Astrocyte of the hippocampus (primary cell): ENCODE measurements at places on chromosomes 12 and 14.
A peak's percentile ranks its signal among the peaks of the same experiment; 100 is the strongest.

GRCh38 chr12:130086248-130086647, 76.0 kb upstream of the FZD10 start:
- DNase-seq, result no peak

DNA sequence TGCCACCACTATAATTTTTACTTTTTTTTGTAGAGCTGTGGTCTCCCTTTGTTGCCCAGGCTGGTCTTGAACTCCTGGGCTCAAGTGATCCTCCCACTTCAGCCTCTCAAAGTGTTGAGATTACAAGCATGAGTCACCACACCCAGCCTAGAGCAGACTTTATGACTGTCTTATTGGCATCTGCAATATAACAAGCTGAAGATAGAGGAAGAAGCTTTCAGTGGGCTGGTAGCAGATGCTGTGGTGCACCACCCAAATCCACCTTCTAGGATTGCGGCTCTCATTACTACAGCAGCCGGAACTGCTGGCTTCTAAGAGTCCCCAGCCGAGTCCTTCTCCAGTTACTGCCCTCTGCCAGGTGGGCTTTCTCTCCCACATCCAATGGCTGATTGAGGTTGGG, 7.6 kb upstream of the STK38L start:
- DNase-seq, result no peak

- DNase-seq, result no peak
These were observed 857.8 kb downstream of the C12orf50 start for GRCh38 chr12:87171356-87171755.

DNA sequence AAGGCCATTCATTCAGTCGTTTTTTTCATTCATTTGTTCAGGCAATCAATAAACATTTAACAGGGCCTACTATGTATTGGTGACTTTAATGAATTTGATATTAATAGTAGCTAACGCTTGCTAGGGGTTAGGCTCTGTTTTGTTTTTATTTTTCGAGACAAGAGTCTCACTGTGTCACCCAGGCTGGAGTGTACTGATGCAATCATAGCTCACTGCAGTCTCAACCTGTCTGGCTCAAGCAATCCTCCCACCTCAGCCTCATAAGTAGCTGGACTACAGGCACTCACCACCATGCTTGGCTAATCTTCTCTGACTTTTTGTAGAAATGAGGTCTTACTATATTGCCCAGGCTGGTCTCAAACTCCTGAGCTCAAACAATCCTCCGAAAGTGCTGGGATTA, 25.6 kb upstream of the MED13L start:
- DNase-seq, result no peak

DNA sequence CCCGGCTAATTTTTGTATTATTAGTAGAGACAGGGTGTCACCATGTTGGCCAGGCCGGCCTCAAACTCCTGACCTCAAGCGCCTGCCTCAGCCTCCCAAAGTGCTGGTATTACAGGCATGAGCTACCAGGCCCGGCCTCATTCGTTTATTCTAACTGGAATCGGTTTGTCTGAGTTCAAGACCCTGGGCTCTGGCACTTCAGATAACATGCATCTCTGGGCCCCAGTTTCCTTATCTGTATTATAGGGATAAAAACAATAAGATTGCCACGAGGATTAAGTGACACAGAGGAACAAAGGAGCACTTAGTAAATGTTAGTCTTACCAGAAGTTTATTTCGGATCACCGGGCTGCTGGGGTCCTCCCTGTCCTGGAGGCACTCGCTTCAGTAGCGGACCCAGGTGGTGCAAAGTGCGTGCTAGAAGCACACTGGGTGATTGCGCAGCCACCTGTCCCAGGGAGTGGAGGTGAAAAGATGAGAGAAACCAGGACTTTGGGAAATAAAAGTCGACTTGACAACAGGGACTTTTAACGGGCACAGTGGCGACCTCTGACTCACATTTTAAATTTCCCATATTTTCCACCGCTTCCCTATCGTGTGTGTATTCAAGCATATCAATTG, 37.5 kb downstream of the ACACB start:
- no peak for DNase-seq

GRCh38 chr12:66189889-66190288, 875 bp downstream of the IRAK3 start:
- DNase-seq, result no peak

DNA sequence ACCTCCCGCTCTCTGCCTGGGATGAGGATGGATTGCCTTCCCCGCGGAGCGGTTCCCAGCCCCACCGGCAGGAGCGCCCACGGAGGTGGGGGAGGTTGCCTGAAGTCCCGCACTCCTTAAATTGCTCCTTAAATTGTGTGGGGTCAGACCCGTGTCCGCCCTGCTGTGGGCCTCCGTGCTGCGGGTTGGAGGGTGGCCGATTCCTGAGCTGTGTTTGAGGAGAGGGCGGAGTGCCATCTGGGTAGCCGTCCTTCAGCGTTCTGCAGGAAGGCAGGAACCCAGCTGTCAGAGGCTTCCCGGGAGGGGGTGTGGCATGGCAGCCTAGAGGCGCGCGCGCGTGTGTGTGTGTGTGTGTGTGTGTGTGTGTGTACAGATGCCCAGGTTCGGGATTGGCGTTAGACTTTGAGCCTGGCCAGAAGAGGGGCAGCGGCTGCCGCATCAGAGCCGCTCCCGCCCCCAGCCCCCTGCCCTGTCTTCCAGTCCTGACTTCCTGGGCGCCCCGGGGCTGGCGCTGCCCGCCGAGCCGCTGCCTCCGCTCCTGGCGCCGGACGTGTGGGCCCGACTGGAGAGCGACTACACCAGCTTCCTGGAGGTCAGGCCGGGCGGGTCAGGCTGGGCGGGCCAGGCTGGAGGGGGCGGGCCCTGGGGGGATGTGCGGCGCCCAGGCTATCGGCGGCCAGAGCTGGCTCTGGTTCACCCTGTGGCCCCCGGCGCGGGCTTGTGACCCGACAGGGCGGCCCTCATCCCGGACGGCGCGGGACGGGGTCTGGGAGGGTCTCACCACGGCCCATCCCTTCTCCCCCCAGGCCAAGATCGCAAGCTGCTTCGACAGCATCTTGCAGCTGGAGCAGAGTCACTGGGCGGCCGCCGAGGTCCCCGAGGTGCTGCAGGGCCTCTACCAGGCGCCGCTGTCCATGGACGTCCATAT, 9.2 kb downstream of the EXOC3L4 start:
- peak; percentile 59 for DNase-seq

DNA sequence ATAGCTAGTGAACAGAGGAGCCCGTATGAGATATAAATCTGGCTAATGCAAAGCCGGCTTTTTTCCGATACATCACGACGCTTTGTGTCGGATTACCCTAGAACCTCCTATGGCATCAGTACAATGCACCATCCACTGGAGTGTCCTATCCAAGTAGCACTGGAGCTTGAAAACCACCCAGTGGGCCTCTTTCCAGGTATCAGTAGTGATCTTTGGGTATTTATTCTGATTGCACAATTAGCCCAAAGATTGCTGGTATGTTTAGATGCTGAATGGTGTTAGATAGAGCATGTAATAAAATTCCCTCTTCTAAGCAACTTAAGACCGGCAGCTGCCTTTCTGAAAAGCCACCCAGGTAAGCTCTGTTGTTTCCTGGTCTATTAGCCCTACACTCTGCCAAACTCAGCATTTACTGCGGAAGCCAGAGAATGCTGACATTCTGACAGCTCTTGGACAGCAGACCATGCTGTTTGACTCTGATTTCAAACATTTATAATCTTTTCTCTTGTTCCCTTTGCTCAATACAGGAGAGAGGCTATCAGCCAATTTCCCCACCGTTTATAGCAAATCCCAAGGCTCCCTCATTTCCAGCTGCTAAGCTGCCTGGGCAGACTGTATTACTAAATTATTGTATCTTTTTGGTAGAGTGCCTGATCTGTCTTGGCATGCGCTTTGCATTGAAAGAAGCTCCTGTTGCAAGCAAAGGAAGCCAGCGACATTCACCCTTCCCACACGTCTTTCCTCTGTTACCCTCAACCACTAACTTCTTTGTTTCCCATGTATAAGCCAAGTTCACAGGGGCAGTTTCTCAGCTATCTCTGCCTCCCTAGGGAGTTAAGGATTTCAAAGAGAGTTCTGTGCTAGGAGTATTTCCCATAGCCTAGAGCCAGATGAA, 388.3 kb upstream of the GARIN6 start:
- DNase-seq, result peak; percentile 34

- no peak for DNase-seq
These were observed 173.3 kb upstream of the FAR2 start for GRCh38 chr12:28975564-28976340.

DNA sequence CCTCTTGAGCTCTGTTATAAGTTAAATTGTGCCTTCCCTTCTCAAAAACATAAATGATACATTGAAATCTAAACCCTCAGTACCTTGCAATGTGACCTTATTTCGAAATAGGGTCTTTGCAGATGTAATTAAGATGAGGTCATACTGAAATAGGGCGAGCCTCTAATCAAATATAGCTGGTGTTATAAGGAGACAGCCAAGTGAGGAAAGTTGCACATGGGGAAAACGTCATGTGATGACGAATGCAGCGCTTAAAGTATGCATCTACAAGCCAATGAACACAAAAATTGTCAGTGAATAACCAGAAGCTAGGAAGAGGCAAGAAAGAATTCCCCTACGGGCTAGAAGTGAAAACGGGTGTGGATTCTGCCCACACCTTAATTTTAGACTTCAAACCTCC, 305.2 kb upstream of the FOXG1 start:
- DNase-seq, result no peak

GRCh38 chr14:81990312-81990761, 456.7 kb upstream of the SEL1L start:
- peak; percentile 76 for DNase-seq

GRCh38 chr12:19994968-19995367, 373.4 kb upstream of the PDE3A start:
- DNase-seq, result no peak

- no peak for DNase-seq
These were observed at the start of gene STRN3 for GRCh38 chr14:31026077-31026449. TSS of gene STRN3 (minus strand) at chr14:31026379. CDS start at chr14:31026185, 194 bp downstream.

DNA sequence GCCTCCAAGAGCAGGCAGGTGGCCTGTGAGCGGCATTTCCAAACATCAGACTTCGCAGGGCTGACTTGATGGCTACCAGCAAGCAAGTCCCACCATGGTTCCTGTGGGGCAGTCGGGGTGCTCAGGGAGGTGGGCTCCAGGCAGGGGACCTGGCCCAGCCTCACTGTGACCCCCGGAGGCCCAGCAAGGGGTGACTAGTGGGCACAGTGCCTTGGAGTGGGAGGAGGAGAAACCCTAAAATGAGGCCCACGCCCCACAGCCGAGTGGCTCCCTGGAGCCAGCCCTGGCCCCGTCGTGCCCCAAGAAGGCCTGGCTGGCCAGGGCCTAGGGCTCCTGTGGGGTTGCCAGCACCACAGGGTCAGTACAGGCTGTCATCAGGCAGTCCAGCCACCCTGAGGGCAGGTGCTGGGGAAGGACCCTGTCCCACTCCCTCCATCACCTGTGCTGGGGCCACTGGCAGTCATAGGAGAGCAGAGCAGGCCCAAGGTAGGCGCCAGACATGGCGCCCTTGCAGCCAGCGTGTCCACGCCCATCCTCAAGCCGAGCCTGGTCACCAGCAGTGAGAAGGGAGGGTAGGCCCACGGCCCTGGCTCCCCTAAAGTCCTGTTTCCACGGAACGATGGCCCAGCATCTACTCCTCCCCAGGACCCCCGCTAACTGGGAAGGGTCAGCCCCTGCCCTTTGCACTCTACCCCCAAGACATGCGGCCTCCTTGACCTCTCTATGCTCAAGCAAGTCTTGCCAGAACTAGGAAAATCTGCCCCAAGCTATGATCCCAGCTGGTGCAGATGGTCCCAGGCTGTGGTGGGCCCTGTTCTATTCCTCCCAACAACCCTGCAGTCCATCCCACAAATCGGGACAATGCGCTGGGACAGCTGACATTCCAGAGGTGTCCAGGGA, 144.2 kb upstream of the C14orf180 start:
- DNase-seq, result no peak

DNA sequence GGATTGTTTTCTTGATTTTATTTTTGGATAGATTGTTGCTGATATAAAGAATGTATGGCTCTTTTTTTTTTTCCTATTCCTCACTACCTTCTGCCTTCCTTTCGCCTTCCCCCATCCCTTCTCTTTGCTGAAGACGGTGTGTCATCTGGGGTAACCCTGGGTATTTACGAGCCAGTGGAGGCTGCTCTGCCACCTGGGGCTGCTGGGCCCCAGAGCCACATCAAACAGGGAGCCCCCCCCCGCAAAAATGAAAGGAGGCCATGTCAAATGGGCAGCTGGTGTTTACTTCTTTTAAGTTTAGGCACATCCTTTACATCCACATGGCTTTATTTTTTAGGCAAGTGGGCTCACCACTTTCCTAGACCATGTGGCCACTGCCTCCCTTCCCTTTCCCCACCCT, 25.4 kb downstream of the CHST11 start:
- DNase-seq, result no peak

DNA sequence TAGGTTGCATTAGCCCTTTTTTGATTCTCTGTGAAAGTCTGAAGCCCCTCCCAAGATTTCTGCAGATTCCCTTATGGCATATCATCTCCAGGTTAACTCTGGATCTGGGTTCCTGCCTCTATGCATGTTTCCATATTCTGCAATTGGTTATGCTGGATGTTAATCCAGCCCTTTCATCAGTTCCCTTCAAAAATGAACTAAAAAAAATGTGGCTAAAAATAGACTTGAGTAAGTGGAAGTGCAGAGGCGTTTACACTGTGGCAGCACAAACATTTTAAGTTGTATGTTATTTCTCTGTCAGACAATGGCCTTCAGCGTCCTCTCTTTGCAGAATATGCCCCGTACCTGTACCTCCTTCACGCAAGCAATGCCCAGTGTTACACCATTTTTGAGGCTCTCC, 11.4 kb downstream of the MGST1 start:
- no peak for DNase-seq

GRCh38 chr14:21978184-21978998, 304.8 kb upstream of the OR4E1 start:
- peak; percentile 9 for DNase-seq

GRCh38 chr12:62586850-62587249, 120.2 kb downstream of the MON2 start:
- DNase-seq, result peak; percentile 28

GRCh38 chr12:32031109-32031508, 71.9 kb downstream of the RESF1 start:
- peak; percentile 13 for DNase-seq

- DNase-seq, result no peak
These were observed 166.5 kb downstream of the PHETA1 start for GRCh38 chr12:111202237-111202915.

GRCh38 chr14:94682061-94682516, 69.9 kb downstream of the SERPINA3 start:
- DNase-seq, result no peak

DNA sequence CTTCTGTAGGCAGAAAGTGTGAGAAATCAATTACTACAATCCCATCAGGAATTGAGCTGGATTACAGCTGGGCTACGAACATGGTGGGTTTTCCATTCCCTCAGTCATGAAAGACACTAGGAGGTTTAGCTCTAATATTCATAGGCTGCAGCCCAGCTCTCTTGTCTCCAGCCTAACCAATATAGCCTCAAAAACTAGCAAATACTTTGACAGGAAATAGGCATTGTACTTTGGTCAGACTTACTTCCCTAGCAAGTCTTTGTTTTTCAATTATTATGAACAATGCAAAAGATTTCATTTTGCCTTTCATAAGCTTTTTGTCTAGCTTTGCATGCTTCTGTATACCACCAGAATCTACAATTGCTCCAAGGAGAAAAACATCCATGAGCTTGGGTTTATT, 296.2 kb downstream of the GPHN start:
- no peak for DNase-seq

- peak; percentile 89 for DNase-seq
These were observed 171.9 kb downstream of the PRKCH start for GRCh38 chr14:61493239-61493638.

- DNase-seq, result no peak
These were observed 152.5 kb downstream of the C12orf75 start for GRCh38 chr12:105482951-105483350.

- no peak for DNase-seq
These were observed 30.6 kb downstream of the CLECL1 start for GRCh38 chr12:9702255-9702654.
